ENCODE measurements at places on chromosomes 11 and 22.
A peak's percentile ranks its signal among the peaks of the same experiment; 100 is the strongest.

- DNase-seq: no peak
Observed at GRCh38 chr22:44741929-44742328, 10.4 kb upstream of the ARHGAP8 start.

DNA sequence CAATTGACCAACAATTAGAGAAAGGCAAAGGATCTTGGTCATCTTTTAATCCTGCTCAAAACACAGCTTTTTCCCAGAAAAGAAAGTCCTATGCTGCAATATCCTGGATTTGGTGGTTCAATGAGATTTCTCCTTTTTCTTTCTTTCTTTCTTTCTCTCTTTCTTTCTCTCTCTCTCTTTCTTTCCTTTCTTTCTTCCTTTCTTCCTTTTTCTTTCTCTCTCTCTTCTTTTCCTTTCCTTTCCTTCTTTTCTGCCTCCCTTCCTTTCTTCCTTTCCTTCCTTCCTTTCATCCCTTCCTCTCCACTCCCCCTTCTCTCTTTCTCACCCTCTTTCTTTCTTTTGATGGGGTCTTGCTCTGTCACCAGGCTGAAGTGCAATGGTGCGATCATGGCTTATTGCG, 31.7 kb upstream of the MSANTD2 start:
- no peak for DNase-seq

GRCh38 chr11:796565-797295, 1.4 kb downstream of the SLC25A22 start:
- DNase-seq: no peak

GRCh38 chr11:9590717-9591116, 17.2 kb downstream of the WEE1 start:
- no peak for DNase-seq

DNA sequence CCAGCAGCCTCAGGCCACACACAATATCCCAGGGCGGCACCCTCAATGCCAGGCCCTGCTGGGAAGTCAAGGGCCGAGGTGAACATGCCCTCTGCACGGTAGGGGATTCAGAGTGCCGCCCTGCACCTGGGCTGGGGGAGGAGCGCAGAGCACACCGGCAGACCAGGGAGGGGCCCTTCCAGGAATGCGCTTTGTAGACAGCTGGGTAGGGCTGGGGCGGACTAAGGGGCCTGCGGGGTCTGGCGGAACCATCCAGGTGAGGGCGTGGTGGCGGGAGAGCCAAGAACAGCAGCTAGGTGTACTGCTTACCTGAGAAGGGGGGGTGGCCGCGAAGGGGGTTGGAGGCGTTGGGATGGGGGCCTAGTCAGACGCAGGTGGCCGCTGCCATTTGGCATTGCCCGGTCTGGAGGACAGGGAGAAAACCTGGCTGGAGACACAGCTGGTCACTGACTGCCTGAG, 26.0 kb downstream of the DUSP8 start:
- no peak for DNase-seq

GRCh38 chr11:17443926-17444690, 32.5 kb downstream of the ABCC8 start:
- DNase-seq: no peak

GRCh38 chr11:59106363-59107336, at the start of gene FAM111B:
Gene FAM111B (plus strand): TSS chr11:59107237. CDS start chr11:59109626, 2,389 bp downstream.
- peak; percentile 78 for DNase-seq

DNA sequence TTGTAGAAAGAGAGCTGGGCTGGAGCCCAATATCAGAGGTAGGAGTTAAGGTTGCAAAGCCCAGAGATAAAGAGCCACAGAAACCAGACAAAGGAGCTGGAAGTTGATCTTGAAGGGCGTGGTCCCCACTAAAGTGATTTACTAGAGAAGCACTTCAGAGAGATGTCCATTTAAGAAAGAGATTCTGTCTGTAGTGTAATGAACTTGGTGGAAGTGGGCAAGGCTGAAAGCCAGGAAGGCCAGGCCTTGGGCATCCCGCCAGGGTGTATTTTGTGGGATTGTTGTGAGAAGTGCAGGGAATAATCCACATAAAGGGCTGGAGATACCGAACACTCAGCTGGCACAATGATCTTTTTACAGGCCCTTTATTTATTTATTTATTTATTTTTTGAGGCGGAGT, 1398.8 kb downstream of the TBC1D22A start:
- DNase-seq: no peak

DNA sequence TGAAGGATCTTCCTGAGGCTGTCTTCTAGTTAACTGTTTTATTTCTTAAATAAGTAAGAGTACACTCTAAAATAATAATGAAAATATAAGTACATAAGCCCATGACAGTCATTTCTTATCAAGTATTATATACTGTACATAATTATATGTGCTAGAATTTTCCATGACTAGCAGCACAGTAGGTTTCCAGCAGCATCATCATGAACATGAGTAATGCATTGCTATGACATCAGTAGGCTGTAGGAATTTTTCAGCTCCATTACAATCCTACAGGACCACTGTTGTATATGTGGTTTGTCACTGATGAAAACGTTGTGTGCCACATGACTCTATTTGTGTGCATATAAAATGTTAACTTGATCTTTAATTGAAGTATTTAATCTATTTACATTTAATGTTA, 22.0 kb downstream of the ZNF202 start:
- DNase-seq: no peak

- DNase-seq: no peak
Observed at GRCh38 chr11:19953909-19954308, 206.4 kb downstream of the DBX1 start.

DNA sequence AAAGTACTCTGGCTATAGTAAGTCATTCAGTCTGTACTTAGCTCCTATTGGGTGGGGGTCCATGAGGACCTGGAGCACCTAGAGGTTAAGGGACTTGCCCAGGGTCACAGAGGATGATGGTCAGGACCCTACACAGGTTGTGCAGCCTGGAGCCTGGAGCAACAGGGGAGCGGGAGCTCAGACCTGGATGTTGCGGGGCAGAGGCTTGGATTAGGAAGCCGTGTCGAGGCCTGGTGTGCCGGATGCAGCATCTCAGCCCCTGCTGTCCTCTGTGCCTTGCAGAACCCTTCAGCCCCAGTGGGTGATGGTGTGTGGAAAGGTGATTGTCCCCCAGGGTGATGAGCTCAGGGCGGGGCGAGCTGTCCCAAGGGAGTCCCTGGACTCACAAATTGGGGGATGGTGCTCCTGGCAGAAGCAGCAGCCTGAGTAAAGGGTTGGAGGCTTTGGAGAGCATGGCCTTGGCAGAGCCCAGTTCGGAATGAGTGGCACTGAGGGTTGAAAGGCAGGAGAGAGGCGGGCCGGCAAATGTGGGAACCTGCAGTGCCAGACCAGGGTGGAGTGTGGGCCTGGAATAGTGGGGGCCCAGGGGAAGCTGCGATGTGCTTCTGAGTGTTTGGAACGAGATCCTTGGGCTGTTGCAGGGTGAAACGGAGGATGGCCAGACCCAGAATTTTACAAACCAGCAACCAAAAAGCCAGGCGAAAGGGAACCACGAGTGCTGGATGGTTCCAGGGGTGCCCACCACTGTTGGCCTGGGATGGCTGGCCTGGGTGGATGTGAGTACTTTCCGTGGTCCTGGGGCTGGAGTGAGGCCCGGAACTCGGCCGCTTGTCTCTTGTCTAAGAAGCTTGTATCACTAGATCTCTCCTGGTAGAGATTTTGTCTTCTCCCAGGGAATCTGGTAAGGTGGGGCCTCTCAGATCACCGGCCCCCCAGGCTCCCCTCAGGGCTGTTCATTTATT, 2.9 kb downstream of the TPCN2 start:
- DNase-seq: no peak

GRCh38 chr11:128548649-128549255, 38.6 kb downstream of the ETS1 start:
- DNase-seq: no peak

DNA sequence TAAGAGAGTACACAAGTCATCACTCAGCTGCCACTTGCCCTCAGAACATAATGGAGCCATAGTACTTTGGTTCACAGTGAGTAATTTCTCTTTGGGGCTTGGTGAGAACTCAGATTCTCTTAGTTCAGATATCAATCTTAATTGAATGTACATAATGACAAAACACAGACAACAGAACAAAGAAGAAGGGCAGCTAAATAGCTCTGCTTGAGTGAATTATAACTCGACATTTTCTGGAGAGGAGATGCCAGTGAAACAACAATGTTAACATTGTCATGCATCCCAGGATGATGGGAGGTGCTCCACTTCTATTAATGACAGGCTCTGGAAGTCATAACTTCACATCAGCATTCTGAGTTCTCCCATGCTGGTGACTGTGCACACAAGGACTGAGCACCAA, 508.1 kb downstream of the TMEM135 start:
- no peak for DNase-seq

GRCh38 chr11:17968206-17968605, 44.6 kb downstream of the SERGEF start:
- DNase-seq: no peak

DNA sequence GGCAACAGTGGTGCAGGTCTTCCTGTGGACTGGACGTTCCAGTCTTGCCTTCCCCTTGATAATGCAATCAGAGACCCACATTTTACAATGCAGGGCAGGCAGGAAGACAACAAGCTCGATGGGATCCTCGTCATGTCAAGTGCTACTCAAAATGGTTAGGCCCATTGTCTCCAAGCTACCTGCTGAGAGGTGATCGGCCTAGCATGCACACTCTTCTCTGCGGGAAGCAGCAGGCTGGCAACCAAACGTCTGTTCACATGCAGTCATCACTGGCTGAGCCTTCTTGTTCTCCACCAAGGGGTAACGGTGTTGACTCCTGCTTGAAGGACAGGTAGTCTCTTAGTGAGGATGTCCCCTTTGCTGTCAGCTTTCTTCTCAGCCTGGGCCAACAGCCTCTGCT, 25.5 kb upstream of the CD82 start:
- DNase-seq: no peak

- DNase-seq: no peak
Observed at GRCh38 chr11:33716243-33716642, 15.6 kb upstream of the C11orf91 start.

- no peak for DNase-seq
Observed at GRCh38 chr11:45212566-45213315, 66.3 kb downstream of the PRDM11 start.

- DNase-seq: no peak
Observed at GRCh38 chr22:48665311-48665995, 1162.2 kb downstream of the BRD1 start.

GRCh38 chr22:23183061-23183698, 2.9 kb downstream of the BCR start:
- DNase-seq: no peak

DNA sequence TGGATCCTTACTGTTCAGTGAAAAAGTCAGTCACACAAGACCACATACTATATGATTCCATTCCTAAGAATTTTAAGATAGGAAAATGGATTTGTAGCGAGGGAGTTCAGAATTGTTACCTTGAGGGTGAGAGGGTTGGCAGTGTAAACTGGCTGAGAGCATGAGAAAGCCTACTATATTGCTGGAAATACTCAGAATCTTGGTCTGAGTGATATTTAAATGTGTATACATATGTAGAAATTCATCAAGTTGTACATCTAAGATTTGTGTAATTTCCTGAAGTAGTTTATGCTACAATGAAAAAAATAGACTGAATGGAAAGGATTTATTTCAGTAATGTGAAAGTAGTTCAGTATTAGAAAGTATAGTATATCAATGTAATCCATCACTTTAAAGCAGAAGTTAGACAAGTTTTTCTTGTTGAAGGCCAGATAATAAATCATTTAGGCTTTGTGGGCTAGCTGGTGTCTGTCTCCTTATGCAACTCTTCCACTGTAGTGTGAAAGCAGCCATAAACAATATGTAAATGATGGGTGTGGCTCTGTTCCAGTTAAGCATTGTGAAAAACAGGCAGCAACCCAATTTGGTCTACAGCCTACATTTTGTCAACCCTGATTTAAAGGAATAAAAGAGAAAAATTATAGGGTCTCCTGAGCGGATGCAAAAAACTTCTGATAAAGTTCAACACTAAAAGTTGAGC, 127.2 kb upstream of the THY1 start:
- no peak for DNase-seq

DNA sequence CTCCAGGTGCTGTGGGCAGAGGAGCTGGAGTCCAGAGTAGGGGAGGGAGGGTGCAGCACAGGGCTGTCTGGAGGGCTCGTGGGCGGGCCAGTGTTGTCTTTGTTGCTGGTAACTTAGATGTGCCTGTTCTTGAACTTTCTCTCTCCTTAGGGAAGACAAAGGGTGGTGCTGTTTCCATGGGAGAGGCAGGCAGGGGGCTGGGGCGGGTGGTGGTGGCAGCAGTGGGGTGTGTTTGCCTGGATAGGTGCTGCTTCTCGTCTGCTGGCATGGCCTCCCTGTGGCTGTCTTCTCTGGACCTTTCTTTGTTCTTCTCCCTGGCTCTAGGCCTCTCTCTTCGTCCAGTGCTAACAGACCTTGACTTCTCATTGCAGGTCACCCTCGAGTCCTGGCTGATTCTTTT, 8.5 kb downstream of the SIDT2 start:
- DNase-seq: no peak

DNA sequence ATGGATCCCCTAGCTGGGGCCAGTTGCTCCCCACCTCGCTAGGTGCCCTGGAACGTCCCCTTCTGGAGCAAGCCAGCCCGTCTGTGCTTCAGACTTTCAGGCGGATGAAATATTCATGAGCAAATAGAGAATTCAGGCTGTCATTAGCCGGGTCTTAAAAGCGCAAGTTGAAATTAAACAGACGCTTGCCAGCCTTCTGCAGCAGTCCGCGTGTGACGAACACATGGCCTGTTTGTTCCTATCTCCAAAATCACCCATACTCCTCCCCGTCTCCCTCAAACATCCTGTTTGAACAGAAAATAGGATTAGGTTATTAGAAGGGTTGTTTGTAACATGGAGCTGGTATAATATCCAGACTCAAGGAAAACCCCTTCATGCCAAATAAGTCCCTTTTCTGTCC, 38.7 kb downstream of the MYO18B start:
- DNase-seq: no peak

- DNase-seq: no peak
Observed at GRCh38 chr11:18223591-18224387, 12.8 kb downstream of the SAA4 start.

DNA sequence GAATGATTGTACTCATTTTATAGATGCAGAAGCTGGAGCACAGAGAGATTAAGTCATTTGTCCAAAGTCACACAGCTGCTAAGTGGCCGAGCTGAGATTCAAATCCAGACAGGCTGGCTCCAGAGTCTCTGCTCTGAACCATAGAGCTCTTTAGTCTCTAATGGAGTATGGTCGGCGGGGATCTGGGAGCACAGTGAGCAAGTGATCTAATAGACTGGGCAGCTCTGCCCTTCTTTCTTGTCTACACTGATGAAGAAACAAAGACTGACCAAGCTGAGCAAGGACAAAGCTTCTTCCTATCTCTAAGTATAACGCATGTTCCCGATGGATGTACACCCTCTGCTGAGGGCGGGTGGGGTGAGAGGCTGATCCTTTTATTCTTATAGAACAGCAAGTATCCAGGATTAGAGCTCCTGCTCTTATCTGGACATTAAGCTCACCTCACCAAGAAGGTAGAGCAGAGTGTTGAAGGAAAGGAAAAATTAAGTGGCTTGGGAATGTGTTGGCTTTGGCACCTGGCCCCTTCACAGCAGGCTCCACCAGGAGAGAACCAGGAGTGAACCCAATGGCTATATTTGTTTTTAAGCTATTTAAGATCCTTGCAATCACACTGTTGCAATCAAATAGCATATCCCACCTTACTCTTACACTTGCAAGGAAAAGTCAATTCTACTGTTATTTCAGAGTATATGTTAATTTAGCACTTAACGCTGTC, 68.7 kb downstream of the ETS1 start:
- DNase-seq: no peak
